PC-9 (cell line): ENCODE measurements at places on chromosomes 6 and 20. TPM values are rescaled to one million over a fixed set of nuclear protein-coding genes. Genes with fewer than 3 reads are reported as not detected.
A peak's percentile ranks its signal among the peaks of the same experiment; 100 is the strongest.

- DNase-seq = no peak
Measured at GRCh38 chr20:10263385-10264165, 44.9 kb downstream of the SNAP25 start.

- no peak for DNase-seq
Measured at GRCh38 chr6:67717281-67717680, 917.8 kb upstream of the ADGRB3 start.

GRCh38 chr6:127300411-127300810 is 33.7 kb downstream of the RNF146 start:
- no peak for DNase-seq

DNA sequence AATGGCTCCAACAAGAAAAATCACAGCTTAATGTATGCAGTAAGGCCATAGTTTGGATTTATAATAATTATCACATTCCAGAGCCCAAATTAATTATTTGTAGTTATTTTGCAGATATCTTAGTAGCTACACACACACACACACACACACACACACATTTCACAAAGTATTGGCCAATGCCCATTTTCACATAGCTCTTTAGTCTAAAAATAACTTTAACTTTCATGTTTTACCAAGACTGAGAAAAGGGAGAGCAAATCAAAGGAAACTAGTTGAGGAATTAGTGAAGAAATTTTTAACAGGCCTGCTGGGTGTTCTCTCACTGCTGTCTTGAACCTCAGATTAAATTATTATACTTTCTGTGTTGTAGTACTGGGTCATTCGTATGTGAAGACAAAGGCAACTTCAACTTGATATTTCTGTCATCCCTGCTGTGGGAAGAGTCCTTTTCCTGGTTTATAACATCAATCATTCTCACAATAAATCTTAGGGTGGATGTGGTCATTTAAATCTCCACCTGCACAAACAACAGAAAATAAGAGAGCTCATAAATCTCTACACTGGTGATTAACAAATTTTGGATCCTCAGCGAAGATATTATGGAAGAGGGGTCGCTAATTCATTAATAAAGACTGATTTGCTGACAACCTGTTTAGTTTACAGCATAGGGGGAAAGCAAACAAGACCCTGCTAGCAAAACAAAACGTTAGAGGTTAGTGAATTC is 1.6 kb upstream of the TCF21 start:
- no peak for DNase-seq

- DNase-seq = no peak
Measured at GRCh38 chr20:33793011-33793931, 17.9 kb upstream of the CHMP4B start.

- DNase-seq = no peak
Measured at GRCh38 chr6:63236398-63236817, 25.1 kb downstream of the FKBP1C start.

DNA sequence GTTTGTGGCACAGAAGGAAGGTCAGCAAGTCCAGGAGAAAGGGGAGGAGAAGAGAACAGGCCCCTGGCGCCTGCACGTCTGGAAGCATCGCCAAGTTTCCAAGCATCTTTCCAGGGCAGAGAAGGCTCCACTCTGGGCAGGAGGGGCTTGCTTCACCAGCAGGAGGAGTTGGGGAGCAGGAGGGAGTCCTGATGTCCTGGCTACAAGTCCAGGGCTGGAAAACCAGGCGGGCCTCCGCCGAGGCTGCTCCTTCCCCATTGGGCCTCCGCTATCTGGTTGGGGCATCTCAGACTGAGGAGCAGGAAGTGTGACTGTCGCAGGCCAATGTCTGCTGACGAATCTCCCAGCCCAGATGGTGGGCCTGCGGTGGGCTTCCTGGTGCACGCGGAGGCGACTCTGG is 421.9 kb downstream of the PREX1 start:
- DNase-seq = no peak

DNA sequence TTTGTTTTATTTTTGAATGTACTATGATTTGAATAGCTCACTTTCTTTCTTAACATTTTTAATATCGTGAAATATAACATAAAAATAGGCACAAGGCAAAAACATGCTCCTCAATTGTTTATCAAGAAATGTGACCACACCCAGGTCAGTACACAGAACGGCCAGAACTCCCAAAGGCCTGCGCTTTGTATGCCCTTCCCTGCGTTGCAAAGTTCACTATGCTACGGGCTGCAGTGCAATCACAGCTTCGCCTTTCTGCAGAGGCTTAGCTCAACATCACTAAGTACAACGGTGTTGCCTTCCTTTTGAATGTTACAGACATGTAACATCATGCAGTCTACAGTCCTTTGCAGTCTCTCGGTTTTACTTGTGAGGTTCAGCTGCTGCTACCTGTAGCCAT is 333.4 kb downstream of the THBS2 start:
- no peak for DNase-seq

- DNase-seq = no peak
Measured at GRCh38 chr20:52847029-52847660, 125.0 kb upstream of the TSHZ2 start.

GRCh38 chr6:39702265-39702664 is 22.9 kb downstream of the KIF6 start:
- no peak for DNase-seq

DNA sequence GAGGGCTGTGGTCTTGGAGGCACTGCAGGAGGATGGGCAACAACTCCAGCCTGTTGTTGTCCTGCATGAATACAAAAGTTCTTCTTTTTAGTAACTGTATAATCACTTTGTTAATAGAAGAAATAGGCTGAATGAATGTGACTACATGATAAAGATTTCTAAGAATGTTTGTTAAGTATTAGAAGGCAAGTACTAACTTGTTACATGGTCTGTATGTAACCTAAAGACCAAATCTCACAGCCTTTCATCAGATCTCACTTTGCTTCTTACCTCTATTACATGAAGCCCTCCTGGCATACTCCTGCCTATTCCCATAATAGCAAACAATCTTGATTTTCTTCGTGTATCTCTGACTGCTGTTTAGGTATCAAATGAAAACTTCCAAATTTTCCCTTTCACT is 73.4 kb downstream of the REPS1 start:
- DNase-seq = no peak

DNA sequence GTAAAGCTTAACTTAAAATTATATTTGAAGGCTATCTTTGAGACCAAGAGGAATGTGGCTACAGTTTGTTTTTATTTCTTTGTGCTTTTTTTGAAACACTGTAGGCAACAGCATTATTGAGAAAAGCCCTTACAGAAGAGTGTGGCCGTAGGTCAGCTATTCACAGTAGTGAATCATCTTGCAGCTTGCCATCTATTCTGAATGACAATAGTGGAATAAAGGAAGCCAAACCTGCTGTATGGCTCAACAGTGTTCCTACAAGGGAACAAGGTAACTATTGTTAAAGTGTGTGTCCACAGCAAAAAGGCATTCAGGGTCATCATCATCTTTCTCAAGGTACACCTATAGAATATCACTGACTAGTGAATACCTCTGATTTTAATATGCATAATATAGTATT is 88.5 kb downstream of the KIZ start:
- no peak for DNase-seq

DNA sequence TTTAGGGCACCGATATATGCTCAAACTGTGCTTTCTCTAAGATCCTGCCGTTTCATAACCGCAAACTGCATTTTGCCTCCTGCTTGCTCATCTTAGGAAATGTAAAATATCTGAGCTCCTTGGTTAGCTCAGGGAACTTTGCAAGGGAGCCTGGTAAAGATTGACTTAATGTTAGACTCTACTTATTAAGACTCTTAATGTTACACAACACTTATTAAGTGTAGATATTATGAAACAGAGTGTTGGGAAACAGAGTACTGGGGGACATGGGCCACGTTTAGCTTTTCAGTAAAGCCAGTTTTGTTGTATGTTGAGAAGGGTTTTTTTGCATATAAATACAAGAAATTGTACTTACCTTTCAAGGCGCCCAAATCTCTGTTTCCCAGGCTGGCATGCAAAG is 1.9 kb downstream of the LTV1 start:
- no peak for DNase-seq

DNA sequence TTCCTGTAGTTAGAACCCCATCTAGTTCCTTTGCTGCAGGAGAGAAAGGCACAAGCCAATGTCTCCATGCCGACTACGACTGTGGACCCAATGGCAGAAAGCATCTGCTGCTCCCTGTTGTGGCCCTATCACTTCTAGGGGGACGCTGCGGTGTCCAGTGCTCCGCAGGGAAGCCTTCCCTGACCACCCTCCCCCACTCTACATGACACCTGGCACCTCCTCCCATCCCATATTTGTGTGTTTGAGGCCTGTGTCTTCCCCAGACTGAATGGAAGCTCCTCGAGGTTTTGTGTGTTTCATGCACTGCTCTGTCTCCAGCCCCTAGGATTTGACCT is 159.5 kb downstream of the DTNBP1 start:
- no peak for DNase-seq

GRCh38 chr6:144156991-144157390 is 6.7 kb downstream of the STX11 start:
- DNase-seq = no peak

GRCh38 chr6:129262661-129263060 is 379.7 kb downstream of the LAMA2 start:
- no peak for DNase-seq

GRCh38 chr6:44000164-44000842 is 126.9 kb downstream of the MRPL14 start:
- peak; percentile 44 for DNase-seq

GRCh38 chr6:1070085-1070521 is 241.8 kb upstream of the FOXQ1 start:
- no peak for DNase-seq

DNA sequence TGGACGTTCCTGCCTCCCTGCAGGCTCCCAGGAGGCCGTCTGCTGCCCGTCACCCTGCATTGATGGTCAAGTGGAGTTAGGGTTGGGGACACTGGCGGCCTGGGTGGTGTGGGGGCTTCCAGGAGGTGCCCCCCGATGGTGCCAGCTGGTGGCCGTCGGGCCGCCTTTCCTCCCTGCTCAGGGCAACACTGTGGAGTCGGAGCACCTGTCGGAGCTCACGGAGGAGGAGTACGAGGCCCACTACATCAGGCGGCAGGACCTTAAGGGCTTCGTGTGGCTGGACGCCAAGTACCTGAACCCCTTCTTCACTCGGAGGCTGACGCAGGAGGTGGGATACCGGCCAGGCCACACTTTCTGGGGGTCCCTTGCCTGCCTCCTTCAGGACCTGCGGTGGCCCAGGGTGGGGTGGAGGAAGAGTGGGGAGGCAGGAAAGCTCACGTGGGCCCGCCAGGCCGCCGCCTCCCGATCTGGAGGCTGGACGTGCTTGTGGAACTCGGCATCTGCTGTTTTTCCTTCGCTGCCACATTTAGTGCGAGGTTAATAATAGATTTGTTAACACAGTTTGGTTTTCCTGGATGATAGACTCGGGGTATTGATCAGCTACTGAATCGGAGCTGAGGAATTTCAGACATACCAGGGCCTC is 28.6 kb downstream of the SPATA2 start:
- DNase-seq = no peak

GRCh38 chr6:128032042-128032441 is 131.2 kb upstream of the THEMIS start:
- no peak for DNase-seq

GRCh38 chr20:58993332-58994248 is 12.5 kb downstream of the NELFCD start:
- DNase-seq = no peak

GRCh38 chr20:14055127-14055742 is 59.9 kb downstream of the MACROD2 start:
- DNase-seq = no peak

DNA sequence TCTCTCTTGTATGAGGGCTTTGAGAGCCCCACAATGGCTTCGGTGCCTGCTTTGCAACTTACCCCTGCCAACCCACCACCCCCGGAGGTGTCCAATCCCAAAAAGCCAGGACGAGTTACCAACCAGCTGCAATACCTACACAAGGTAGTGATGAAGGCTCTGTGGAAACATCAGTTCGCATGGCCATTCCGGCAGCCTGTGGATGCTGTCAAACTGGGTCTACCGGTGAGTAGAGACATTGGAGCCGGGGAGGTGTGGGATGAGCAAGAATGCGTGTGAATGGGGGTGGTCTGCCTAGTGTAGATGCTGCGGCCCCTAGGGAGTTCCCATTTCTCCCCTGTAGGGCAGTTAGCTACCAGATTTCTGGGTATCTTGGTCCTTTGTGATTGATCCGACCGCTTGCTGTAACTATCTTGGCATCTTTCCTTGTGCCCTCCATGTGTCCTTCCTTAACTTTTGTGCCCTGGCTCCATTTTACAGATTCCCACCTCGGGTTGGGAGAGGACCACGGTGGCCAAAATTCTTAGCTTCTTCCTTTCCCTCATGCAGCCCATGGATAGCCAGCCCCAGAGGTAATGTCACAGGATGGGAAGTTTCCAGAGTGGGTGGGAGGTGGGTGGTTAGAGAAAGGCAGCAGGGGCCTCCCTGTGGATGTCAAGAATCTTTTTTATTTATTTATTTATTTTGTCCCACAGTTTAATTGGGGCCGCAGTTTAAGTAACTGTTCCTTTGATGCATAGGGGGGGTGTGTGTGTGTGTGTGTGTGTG is 6.3 kb downstream of the BRD2 start:
- peak; percentile 46 for DNase-seq

DNA sequence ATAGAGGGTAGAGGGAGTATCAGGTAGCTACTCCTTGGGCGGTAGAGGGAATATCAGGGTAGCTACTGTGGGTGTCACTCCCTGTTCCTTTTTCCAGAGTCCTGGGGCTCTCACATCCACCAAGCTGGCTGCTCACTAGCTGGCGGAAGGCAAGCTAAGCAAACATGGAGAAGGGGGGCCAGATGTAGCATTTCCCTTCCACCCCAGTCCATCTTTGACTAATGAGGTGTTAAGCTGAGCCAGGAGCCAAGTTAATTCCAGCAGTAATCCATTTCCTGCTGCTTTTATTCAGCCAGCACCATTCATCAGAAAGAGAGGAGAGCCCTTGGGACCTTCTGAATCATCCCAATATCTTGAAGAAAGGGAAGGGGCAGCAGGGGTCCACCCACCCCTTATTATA is 330.0 kb downstream of the ZFAND3 start:
- DNase-seq = no peak

- no peak for DNase-seq
Measured at GRCh38 chr6:52759085-52759484, 4.2 kb downstream of the GSTA2 start.

DNA sequence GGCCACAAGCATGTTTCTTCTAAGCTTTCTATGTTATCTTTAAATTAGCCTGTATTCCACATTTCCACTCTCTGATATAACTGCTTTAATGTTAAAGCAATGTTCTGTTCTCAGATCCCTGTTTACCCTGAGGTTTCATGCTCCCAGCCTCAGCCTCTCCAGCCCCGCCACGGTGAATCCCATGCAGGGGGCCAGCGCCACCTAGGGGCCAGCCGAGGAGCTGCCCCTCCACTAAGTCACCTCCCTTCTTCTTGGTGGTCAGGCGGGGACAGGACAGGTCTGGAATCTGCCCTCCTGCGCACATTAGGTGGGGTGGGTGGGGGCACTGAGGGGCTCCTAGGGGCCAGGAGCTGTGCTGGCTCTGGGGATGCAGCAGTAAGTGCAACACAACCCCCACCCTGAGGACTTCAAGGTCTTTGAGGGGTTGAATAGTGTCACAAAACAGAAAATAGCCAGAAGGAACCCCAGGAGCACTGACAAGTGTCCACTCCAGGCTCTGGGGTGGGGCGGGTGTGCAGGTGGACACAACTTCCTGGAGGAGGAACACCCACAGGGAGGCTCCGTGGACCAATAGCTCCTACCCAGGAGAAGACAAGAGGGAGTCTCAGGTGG is 61.6 kb downstream of the RAB44 start:
- DNase-seq = peak; percentile 60

The SLC22A2 gene
- total RNA-seq = not detected in 2 replicates

The SIRPD gene
- total RNA-seq = 0.37 and 0.53 TPM in 2 replicates

The TMEM217 gene
- 4.9 and 5.3 TPM in 2 replicates for total RNA-seq

The MEI4 gene
- total RNA-seq = not detected in 2 replicates

The SAMD5 gene
- total RNA-seq = 1.2 and 2.0 TPM in 2 replicates

The ZBTB46 gene
- total RNA-seq = 3.6 and 4.9 TPM in 2 replicates
